ENCODE measurements at places on chromosomes 1 and 21. TPM values are rescaled to one million over a fixed set of nuclear protein-coding genes. Genes with fewer than 3 reads are reported as not detected.

- no peak for DNase-seq
- no peak overlapping the region for H3K4me3 ChIP-seq
- H3K4me1 ChIP-seq = no peaks in the 10 kb centered on the region
- no peaks in the 10 kb centered on the region for H3K36me3 ChIP-seq
Observed at GRCh38 chr1:213821943-213822334, 165.8 kb upstream of the PROX1 start.

DNA sequence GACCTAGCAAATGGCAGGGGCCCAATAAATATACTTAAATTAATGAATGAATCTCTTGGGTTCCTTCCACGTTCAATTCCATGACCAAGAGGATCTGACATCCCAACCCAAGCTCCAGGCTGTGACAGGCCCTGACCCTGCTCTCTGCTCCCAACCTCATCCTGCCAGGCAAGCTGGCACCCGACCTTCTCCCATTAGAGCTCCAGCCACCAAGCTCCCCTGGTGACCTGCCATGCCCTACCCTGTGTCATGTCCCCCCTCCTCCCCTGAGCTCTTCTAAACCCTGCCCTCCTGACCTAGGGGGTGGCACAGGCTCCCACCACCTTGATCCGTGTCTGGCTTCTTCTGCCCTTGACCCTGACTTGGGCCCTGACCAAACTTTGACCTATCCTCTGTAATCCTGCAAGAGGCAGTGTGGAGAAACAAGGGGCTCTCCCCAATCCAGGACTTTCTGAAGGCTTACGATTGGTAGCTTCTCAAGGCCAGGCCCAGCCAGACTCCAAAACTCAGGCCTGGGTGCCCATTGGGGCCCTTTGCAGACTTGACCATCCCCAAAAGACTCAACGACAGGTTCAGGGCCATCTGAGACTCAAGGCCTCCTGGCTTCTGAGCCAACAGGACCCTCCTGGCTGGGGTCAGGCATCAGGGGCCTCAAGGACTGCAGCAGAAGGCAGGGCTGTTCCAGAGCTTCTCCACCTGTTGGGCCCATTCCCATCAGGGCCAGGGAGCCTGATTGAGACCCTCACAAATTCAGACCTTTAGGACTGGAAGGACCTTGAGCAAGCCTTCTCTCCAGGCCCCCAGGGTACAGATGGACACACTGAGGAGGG, 249.0 kb downstream of the PTPRU start:
- H3K27ac ChIP-seq = no peak overlapping the region
- no peaks in the 10 kb centered on the region for H3K36me3 ChIP-seq
- DNase-seq = no peak
- H3K4me3 ChIP-seq = no peak overlapping the region

- no peaks in the 10 kb centered on the region for H3K36me3 ChIP-seq
- no peak overlapping the region for H3K4me3 ChIP-seq
- no peak for DNase-seq
- H3K27ac ChIP-seq = no peak overlapping the region
- no peaks in the 10 kb centered on the region for H3K4me1 ChIP-seq
Observed at GRCh38 chr1:28282426-28283407, 23.4 kb downstream of the SESN2 start.

Gene LRRC41
- 113 TPM for polyA plus RNA-seq

- no peak overlapping the region for H3K27ac ChIP-seq
- no peaks in the 10 kb centered on the region for H3K27me3 ChIP-seq
- H3K36me3 ChIP-seq = no peaks in the 10 kb centered on the region
- no peak for DNase-seq
- no peak overlapping the region for H3K4me3 ChIP-seq
Observed at GRCh38 chr1:218587900-218588299, 242.8 kb downstream of the TGFB2 start.

DNA sequence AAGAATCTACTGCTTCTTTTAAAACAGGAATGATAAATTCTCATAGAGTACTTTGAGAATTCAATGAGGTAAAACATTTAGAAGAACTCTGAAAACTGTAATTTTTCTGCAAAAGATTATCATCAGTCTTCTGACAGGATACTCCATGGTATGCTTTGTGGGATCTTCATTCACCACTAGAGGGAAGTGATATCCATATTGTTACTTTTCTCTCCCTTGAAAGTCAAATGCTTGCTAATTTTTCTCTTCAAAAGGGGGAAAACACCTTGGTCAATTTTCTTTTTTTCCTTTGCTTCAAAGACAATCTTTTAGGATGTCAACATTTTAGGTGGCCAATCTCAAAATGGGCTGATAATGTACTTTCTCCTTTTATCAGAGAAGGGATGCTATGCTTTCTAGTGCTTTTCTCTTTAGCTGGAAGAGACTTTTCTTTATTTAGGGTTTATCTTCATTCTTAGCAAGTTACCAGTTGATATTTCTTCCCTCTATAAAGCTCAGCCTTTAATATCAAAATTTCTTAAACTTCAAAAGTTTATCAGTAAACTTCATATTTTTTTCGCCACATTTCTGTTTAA, 95.5 kb downstream of the NEGR1 start:
- H3K27ac ChIP-seq = no peak overlapping the region
- no peaks in the 10 kb centered on the region for H3K27me3 ChIP-seq
- peak; percentile 9 for DNase-seq
- H3K4me1 ChIP-seq = no peaks in the 10 kb centered on the region

GRCh38 chr1:205274041-205274691, 46.4 kb downstream of the TMCC2 start:
- H3K27ac ChIP-seq = peak overlapping the region; percentile 42
- no peaks in the 10 kb centered on the region for H3K27me3 ChIP-seq
- DNase-seq = no peak
- no peak overlapping the region for H3K4me3 ChIP-seq

DNA sequence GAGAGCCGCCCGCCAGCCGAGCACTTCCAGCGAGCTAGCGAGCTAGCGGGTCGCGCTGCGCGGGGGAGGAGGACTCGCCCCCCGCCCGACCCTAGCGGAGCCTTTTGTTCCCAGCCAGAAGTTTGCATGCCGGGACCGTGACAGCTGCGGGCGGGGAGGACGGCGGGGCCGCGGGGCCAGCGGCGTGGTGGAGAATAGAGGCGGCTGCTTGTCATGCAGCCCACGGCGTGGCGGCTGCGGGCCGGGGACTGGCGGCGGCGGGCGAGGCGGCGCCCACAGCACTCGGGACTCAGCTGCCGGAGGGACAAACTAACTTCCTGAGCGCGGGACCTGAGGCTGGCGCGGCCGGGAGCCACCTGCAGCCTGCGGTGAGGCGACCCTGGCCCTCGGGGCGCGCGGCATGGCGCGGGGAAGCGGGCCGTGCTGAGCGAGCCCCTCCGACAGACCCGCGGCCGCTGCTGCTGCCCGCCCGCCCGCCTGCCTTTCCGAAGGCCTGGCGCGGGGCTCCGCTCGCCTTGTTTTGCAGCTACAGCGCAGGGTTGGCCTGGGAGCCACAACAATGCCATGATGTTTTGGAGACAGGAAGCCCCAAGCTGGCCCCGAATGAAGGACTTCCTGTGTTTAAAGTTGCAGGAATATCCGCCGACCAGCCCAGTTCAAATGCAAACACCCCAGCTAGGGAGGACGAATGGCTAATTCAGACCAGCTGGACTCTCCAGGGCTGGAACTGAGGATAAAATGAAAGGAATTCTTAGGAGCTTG, 82.2 kb upstream of the BMP8A start:
- H3K27ac ChIP-seq = peak overlapping the region; percentile 81
- H3K4me3 ChIP-seq = peak overlapping the region; percentile 71
- H3K4me1 ChIP-seq = peaks cover 45% of the 10 kb centered on the region
- DNase-seq = peak; percentile 58
- H3K27me3 ChIP-seq = no peaks in the 10 kb centered on the region

- H3K4me3 ChIP-seq = no peak overlapping the region
- H3K27ac ChIP-seq = no peak overlapping the region
- no peak for DNase-seq
Observed at GRCh38 chr21:45010096-45010495, 64.3 kb upstream of the ADARB1 start.

Gene FAM177B
- polyA plus RNA-seq = 1.2 TPM

Gene RAP1GAP
- polyA plus RNA-seq = 18.0 TPM

All from hepatocyte (in vitro differentiated cells).